HuH-7.5 (cell line): ENCODE measurements at places on chromosomes 5 and 9.

DNA sequence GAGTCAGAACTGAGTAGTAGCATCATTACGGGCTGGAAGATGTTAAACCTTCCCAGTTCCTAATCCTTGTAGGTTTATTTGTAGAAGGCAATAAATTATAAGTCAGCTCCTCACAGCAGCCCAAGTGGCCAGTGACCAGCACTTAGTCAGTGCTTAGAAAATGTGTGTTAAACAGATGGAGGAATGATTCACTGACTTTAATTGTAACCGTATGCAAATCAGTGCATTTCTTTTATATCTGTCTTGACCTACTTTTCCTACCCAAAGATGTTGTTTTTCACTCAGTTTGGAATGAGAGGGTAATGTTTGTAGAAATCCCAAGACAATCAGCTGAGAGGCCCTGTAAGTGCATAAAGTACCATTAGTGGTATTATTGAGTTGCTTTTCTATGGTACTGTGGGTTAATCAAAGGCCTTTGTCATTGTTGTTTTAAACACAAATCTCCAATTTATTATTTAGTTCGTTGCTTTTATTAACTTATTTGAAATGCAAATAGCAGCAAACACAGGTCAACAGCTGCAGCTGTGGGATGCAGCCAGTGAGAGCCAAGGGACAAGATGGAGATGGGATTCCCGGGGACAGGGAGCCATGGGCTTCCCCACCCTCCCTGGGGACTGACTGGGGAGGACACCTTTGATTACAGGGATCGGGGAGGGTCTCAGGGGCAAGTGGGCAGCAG, 49.8 kb downstream of the MAP1B start:
- no peak for DNase-seq

DNA sequence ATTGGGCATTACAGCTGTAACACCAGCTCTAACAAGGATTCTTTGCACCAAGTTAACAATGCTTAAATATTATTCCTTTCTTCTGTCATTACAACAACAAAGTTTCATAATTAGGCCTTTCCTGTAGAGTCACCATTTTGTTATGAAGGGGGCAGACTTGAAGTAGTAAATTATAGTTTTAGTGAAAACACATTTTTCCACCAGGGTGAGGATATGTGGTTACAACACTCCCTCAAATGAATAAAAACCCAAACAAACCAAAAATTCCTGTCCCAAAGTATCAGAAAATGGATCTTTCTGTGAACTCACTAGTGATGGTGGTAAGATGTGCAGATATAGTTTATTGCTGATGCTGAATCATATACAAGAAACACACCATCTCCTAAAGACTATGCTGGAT, 250.5 kb upstream of the TUT7 start:
- no peak for DNase-seq

DNA sequence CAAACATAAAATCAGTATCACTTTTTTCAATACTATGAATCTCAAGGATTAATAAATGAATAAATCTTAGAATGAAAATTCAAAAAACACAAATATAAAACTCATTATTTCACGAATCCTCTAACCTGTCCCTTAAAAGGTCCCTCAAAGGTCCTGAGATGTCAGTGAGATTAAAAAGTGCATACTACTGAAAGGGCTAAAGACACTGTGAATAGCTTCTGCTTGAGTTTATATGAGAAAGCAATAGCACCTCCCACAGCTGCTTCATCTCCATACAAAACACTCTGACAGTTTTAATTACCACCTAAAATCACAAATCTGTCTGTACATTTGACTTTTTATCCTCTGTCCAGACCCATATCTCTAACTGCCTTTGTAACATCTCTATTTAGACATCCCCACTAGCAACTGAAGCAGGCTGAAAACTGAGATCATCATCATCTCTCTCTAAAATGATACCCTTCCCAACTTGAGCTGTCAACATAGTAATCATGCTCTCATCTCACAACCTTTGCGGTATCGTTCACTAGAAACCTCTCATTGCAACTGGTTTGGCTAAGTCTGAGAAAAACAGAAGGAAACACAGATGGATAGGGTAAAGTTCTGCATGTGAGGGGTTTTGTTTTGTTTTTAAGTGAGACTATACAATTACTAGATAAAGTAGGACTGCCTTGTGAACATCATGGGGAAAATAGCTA, 56.3 kb downstream of the TBCA start:
- DNase-seq = no peak

GRCh38 chr5:154278186-154278585, 87.7 kb downstream of the GALNT10 start:
- DNase-seq = no peak

DNA sequence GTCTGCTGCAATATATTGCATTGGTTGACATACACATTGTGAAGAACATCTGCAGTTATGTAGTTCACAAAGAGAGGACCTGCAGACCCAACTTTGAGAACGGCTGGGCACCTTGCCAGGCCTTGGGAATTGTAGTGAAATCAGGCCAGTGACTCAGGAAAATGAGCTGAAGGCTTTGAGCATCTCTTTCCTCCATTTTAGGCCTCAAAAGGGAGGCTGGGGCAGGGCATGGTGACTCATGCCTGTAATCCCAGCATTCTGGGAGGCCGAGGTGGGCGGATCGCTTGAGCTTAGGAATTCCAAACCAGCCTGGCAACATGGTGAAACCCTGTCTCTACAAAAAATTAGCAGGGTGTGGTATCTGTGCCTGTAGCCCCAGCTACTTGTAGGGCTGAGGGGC, 1.4 kb upstream of the IPPK start:
- DNase-seq = no peak

DNA sequence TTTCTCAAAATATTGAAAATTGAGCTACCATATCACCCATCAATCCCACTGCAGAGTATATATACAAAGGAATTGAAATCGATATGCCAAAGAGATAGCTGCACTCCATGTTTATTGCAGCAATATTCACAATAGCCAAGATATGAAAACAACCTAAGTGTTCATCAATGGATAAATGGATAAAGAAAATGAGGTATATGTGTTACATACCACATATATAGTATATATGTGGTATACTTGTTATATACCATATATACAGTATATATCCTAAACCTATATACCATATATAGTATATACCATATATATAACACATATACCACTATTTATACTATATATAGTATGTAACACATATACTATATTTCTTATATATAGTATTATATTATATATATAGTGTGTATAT, 313.3 kb downstream of the ZNF608 start:
- DNase-seq = no peak

GRCh38 chr5:56674441-56674840, 140.9 kb upstream of the MAP3K1 start:
- no peak for DNase-seq
